ENCODE measurements at places on chromosomes 7 and 10.

DNA sequence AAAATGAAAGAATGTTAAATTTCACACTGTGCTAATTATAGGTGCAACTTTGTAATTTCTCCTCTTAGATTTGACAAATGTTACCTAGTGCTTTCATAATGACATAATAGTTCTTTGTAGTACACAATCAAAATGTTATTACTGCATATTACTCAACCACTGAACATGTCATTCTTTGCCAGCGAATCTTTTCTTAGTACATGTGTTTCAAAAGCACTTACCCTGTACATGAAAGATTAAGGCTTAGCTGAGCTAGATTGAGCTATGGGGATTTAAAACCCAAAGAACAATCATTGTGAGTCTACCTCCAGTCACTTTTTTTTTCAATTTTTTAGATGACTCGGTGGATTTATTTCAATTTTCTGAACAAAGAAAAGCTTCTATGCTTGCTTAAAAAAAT is 123.5 kb upstream of the FERD3L start:
- no peaks in the 10 kb centered on the region for H3K4me1 ChIP-seq
- no peaks in the 10 kb centered on the region for H3K27me3 ChIP-seq
- no peak for DNase-seq
- H3K27ac ChIP-seq: no peak overlapping the region
- H3K4me3 ChIP-seq: no peak overlapping the region
- H3K36me3 ChIP-seq: no peaks in the 10 kb centered on the region

DNA sequence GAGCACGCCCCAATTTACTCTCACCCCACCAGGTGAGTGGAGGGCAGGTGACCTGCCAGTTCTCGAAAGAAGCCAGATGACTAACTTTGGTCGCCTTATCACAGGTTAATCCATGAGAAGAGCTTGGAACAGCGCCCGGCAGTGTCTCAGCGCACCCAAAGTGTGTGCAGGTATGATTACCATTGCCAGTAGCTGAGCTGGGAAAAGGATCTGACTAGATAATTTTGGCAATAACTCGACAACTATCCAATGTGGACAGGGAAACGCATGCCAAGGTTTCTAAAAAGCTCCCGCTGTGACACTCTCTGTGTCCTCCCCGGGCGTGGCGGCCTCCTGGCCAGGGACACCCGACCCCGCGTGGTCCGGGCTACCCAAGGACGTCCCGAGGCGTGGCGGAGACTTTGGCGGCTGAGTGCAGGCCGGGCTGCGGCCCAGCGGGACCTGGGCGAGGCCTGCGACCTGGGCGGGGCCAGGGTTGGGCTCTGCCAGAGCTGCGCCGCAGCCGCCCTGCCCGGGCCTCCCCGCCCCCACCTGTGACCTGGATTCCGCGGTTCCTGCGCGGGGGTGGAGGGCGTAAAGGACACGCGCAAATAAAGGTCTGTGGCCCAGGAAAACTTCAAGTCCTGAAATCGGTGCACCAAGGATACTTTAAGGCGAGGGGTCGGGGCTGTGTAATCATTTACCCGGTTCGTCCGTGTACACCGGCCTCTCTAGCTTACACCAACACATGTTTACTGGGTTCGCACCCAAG is 13.7 kb upstream of the WAPL start:
- no peaks in the 10 kb centered on the region for H3K27me3 ChIP-seq
- H3K36me3 ChIP-seq: no peaks in the 10 kb centered on the region
- peak; percentile 84 for DNase-seq
- peak overlapping the region; percentile 48 for H3K4me3 ChIP-seq

GRCh38 chr7:35551321-35552081 is 143.4 kb downstream of the HERPUD2 start:
- H3K27me3 ChIP-seq: no peaks in the 10 kb centered on the region
- DNase-seq: no peak
- H3K4me1 ChIP-seq: no peaks in the 10 kb centered on the region

- DNase-seq: no peak
- H3K36me3 ChIP-seq: no peaks in the 10 kb centered on the region
- H3K4me1 ChIP-seq: no peaks in the 10 kb centered on the region
- H3K4me3 ChIP-seq: no peak overlapping the region
- H3K27ac ChIP-seq: no peak overlapping the region
These were observed 174.0 kb upstream of the KCTD7 start for GRCh38 chr7:66454600-66455225.

DNA sequence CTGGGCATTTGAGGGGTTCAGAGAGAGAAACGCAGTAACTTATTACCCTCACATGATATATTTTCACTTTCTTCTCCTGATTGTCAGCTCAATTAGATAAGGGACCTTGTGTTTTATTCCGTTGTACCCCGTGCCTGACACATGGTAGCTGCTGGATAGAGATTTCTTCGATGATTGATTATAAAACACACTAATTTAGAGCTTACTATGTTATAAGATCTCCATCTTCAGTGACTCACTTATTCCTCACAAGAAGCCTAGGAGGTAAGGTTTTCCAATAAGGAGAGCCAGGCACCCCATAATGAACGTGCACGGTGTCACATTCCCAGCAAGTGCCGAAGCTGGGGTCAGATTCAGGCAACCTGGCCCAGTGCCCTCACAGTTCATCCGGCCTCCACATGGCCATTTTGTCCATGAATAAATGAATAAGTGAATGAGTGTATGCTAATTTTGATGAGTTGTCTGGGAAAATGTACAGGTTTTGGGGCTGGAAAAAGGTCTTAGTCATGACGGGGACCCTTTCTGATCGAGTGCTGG is 138.1 kb upstream of the CDCA7L start:
- H3K27ac ChIP-seq: peak overlapping the region; percentile 89
- H3K4me1 ChIP-seq: no peaks in the 10 kb centered on the region
- H3K4me3 ChIP-seq: peak overlapping the region; percentile 74
- no peaks in the 10 kb centered on the region for H3K36me3 ChIP-seq

GRCh38 chr10:3460420-3461128 is 288.0 kb upstream of the PITRM1 start:
- no peak for DNase-seq
- no peaks in the 10 kb centered on the region for H3K36me3 ChIP-seq
- no peaks in the 10 kb centered on the region for H3K4me1 ChIP-seq
- no peaks in the 10 kb centered on the region for H3K27me3 ChIP-seq
- no peak overlapping the region for H3K27ac ChIP-seq
- no peak overlapping the region for H3K4me3 ChIP-seq

- no peaks in the 10 kb centered on the region for H3K27me3 ChIP-seq
- H3K4me3 ChIP-seq: no peak overlapping the region
- DNase-seq: no peak
- no peak overlapping the region for H3K27ac ChIP-seq
- no peaks in the 10 kb centered on the region for H3K36me3 ChIP-seq
These were observed 1.9 kb downstream of the VTI1A start for GRCh38 chr10:112448888-112449287.

DNA sequence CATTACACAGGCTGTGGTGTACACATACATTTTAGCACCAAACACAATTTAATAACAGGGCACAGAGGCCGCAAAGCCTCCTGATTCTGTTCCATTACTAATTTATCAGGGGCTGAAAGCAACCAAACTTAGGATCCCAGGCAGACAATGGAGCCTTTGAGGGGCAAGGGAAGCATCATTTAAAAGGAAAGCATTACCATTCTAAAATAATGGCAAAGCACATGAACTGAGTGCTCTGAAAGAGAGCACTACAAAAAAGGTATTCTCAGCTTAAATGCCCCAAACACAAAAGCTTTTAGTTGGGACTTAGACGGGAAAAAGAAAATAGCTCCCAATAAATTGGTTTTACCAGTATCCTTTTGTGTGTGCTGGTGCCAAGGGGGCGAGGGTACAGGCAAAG is 282.0 kb upstream of the ETV1 start:
- no peak for DNase-seq
- H3K4me1 ChIP-seq: no peaks in the 10 kb centered on the region
- H3K27ac ChIP-seq: no peak overlapping the region
- no peak overlapping the region for H3K4me3 ChIP-seq

GRCh38 chr7:15688279-15688626 is 1.8 kb upstream of the MEOX2 start:
- no peak for DNase-seq
- H3K4me3 ChIP-seq: peak overlapping the region; percentile 78
- peaks cover 3% of the 10 kb centered on the region for H3K4me1 ChIP-seq
- no peaks in the 10 kb centered on the region for H3K36me3 ChIP-seq

DNA sequence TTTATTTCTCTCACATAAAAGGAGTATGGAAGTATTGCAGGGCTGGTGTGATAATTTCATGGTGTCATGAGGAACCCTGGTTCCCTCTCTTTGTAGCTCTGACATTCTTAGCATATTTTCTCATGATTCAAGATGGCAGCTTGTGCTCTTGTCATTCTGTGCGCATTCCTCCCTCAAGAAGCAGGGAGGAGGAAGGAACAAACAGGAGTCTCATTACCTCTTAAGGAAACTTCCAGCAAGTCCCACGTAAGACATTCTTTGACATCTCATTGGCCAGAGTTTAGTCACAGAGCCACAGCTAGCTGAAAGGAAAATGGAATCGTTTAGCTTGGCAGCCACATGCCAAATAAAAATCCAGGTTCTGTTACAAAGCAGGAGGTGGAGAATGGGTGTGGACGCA is 546.8 kb downstream of the LRMDA start:
- H3K4me3 ChIP-seq: no peak overlapping the region
- no peak overlapping the region for H3K27ac ChIP-seq
- no peaks in the 10 kb centered on the region for H3K27me3 ChIP-seq
- H3K4me1 ChIP-seq: no peaks in the 10 kb centered on the region
- H3K36me3 ChIP-seq: no peaks in the 10 kb centered on the region
- DNase-seq: no peak

DNA sequence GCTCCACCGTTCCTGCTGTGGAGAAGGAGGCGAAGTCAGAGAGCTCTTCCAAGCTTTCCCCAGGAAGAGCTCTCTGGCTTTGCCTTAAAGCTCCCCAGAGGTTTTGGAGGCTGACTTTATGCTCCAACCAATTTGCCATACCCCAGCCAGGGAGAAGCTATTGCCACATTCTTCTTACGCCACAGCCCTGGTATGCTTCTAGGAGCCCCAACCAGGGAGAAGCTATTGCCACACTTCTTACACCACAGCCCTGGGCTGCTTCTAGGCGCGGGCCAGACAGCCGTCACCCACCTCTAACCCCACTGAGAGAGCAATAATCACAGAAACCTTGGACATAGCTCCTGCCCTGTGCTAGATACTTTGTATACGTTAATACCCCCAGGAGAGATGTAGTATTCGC is 951 bp downstream of the ELOVL3 start:
- no peak overlapping the region for H3K4me3 ChIP-seq
- peaks cover 8% of the 10 kb centered on the region for H3K4me1 ChIP-seq
- H3K27me3 ChIP-seq: peaks cover 29% of the 10 kb centered on the region
- H3K27ac ChIP-seq: no peak overlapping the region

All from breast epithelium (tissue), 4 donors.